ENCODE measurements at places on chromosomes 4 and X. TPM values are rescaled to one million over a fixed set of nuclear protein-coding genes. Genes with fewer than 3 reads are reported as not detected.
A peak's percentile ranks its signal among the peaks of the same experiment; 100 is the strongest.

- DNase-seq: no peak
- no peaks in the 10 kb centered on the region for H3K4me1 ChIP-seq
- no peaks in the 10 kb centered on the region for H3K27me3 ChIP-seq
- H3K27ac ChIP-seq: no peak overlapping the region
- no peaks in the 10 kb centered on the region for H3K36me3 ChIP-seq
Measured at GRCh38 chrX:130575831-130576389, 174.1 kb downstream of the RBMX2 start.

DNA sequence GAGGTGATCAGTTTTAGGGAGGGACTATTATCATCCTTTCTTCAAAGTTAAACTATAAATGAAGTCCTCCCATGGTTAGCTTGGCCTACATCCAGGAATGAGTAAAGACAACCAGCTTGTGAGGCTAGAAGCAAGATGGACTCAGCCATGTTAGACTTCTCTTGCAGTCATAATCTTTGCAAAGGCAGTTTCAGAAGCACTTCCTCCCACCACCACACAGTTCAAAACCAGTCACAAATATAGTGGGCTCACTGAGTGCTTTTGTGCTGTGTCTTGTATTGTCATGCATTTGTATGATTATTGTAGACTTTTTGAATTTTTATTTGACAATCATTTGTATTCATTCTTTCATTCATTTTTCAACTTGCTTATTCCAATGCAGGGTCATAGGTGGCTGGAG lies 204.5 kb downstream of the ZNF674 start:
- H3K4me1 ChIP-seq: no peaks in the 10 kb centered on the region
- H3K36me3 ChIP-seq: peaks cover 2% of the 10 kb centered on the region
- H3K27me3 ChIP-seq: no peaks in the 10 kb centered on the region
- no peak overlapping the region for H3K4me3 ChIP-seq
- H3K27ac ChIP-seq: no peak overlapping the region

GRCh38 chr4:54447304-54447703 lies 210.5 kb upstream of the KIT start:
- DNase-seq: no peak
- H3K27me3 ChIP-seq: no peaks in the 10 kb centered on the region
- H3K4me1 ChIP-seq: no peaks in the 10 kb centered on the region

DNA sequence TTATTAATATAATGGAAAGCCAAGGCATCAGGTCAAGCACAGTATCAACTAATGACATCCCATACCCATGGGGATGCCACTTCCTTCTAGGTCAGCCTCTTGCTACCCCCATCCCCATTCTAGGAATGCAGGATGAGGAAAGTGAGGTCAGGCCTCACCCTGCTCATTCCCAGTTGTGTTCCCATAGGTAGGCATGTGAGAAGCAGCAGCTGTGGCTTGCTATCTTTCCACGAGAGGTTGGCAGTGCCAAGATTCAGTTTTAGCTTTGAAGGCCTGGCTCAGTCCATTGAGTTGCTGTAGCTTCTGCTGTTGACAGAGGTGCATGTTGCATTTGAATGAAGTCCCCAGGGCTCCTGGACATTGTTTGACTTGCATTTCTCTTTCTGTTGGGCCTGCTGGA lies 15.5 kb downstream of the LONRF3 start:
- no peaks in the 10 kb centered on the region for H3K27me3 ChIP-seq
- no peaks in the 10 kb centered on the region for H3K36me3 ChIP-seq
- H3K4me1 ChIP-seq: peaks cover 3% of the 10 kb centered on the region
- H3K4me3 ChIP-seq: no peak overlapping the region
- DNase-seq: no peak

- peaks cover 3% of the 10 kb centered on the region for H3K36me3 ChIP-seq
- peak overlapping the region; percentile 33 for H3K4me3 ChIP-seq
- H3K4me1 ChIP-seq: peaks cover 35% of the 10 kb centered on the region
Measured at GRCh38 chr4:86939729-86940575, 5.1 kb downstream of the AFF1 start.

GRCh38 chrX:137040113-137040794 lies 6.5 kb upstream of the GPR101 start:
- H3K4me1 ChIP-seq: no peaks in the 10 kb centered on the region
- H3K36me3 ChIP-seq: no peaks in the 10 kb centered on the region
- no peak overlapping the region for H3K4me3 ChIP-seq
- peaks cover 21% of the 10 kb centered on the region for H3K27me3 ChIP-seq
- DNase-seq: no peak

Gene USP11
- 101 TPM for total RNA-seq

Gene RP2
- total RNA-seq: 10.8 TPM

- no peaks in the 10 kb centered on the region for H3K27me3 ChIP-seq
- no peak overlapping the region for H3K4me3 ChIP-seq
- no peak overlapping the region for H3K27ac ChIP-seq
- DNase-seq: no peak
Measured at GRCh38 chrX:57651169-57651919, 28.7 kb downstream of the NLRP2B start.

Gene CLIC2
- 0.79 TPM for total RNA-seq

Gene MAGEB10
- not detected for total RNA-seq

DNA sequence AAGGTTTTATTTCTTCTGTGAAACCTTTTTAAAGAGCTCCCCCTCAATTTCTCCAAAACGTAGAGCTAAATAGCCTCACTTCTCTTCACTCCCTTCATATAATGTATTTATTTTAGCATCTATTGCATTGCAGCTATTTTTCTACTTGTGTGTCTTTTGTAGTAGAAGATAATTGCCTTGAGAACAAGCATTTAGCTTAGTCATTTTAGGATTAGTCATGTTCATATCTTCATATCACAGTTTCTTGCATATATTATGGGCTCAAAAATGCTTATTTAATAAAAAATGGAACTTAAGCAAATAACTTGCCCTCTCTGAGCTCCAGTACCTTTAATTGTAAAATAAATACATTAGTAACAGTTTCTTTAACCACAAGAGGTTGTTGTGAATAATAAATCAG lies 72.1 kb upstream of the SPANXC start:
- no peaks in the 10 kb centered on the region for H3K36me3 ChIP-seq
- H3K4me3 ChIP-seq: no peak overlapping the region
- DNase-seq: no peak

DNA sequence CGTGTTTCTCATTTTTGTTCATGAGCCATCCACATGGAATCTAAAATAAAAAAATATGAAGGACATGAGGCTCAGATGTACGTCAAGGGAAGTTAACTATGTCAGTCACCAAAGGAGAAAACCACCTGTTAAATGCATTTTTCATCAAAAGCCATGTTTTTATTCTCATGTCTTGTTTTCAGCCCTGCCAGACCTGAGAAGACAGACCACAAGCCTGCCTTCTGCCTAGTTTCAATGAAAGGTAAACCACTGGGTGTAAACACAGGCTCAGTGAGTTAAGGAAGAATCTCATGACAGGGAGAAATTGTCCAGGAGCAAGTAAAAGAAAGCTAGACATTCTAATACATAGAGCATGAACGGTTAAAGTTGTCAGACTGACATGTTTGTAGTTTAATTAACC lies 52.3 kb upstream of the TNIP3 start:
- DNase-seq: no peak
- H3K27me3 ChIP-seq: no peaks in the 10 kb centered on the region
- peaks cover 17% of the 10 kb centered on the region for H3K4me1 ChIP-seq

DNA sequence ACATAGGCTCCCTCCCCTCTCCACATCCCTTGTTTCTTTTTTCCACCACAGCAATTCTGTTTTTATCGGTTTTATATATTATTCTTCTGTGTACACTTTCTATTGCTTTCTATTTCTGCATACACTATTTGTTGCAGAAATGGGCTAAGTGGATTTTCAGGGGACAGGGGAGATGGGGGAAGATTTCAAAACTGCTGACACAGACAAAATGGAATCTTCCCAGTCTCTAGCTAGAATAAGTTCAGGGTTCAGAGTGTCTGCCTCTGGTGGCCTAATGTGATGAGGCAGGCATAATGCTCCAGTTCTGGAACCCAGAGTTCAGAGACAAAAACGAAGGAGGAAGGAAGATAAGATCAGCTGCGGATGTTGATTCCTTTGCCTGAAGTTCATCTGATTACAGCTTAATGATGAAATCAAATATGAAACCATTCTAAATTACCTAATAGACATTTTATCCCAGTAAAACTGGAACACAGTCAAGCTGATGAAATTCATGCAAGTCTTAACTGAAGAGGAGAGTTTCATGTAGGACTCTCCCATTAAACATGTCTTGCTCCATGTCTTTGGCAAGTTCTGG lies 447.1 kb downstream of the AFF2 start:
- H3K27ac ChIP-seq: no peak overlapping the region
- no peaks in the 10 kb centered on the region for H3K36me3 ChIP-seq
- no peaks in the 10 kb centered on the region for H3K27me3 ChIP-seq
- H3K4me3 ChIP-seq: no peak overlapping the region

GRCh38 chr4:159012381-159012780 lies 90.5 kb upstream of the RAPGEF2 start:
- H3K27ac ChIP-seq: no peak overlapping the region
- no peak overlapping the region for H3K4me3 ChIP-seq
- no peaks in the 10 kb centered on the region for H3K36me3 ChIP-seq
- H3K27me3 ChIP-seq: no peaks in the 10 kb centered on the region

GRCh38 chr4:40377512-40378365 lies 42.6 kb downstream of the CHRNA9 start:
- H3K4me1 ChIP-seq: peaks cover 4% of the 10 kb centered on the region
- DNase-seq: no peak
- peak overlapping the region; percentile 0 for H3K27ac ChIP-seq
- H3K4me3 ChIP-seq: no peak overlapping the region
